ENCODE measurements at places on chromosomes 5 and 9.

- no peak for DNase-seq
Observed at GRCh38 chr5:87732875-87733768, 320.4 kb upstream of the CCNH start.

DNA sequence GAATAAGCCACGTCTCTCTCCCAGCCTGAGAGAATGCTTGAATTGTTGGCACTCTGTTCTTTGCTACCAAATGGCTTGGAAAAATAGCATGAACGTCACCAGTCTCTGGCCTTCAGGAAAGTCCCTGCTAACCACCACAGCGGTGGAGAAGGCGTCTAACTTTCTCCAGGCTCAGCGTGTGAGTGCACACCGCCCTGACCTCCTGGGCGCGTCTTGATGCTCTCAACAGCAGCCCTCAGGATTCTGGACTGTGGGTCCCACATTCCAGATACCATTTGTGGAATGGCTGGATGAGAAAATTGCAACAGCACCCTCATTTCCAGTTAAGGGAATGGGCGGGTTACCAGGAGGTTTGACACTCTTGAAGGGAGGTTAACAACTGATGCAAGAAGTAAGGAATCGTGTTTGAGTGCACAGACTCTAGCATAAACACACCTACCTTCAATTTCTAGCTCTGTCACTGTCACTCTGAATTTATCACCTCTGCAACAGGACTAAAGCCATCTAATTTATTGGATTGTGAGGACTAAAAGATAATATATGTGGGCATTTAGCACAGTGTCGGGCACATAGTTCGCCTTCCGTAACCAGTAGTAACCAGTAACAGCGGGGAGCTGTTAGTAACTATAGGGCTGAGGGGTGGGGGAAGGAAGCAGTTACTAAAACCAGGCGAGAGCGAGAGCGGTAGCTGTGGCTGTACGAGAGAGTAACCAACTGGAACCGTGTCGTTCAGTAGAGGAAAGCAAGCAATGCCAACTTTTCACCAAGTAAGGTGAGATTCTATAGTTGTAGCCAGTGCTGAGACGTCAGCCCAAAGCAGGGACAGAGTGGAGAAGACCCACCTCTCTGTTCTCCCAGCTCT, 807 bp upstream of the PLGRKT start:
- no peak for DNase-seq

DNA sequence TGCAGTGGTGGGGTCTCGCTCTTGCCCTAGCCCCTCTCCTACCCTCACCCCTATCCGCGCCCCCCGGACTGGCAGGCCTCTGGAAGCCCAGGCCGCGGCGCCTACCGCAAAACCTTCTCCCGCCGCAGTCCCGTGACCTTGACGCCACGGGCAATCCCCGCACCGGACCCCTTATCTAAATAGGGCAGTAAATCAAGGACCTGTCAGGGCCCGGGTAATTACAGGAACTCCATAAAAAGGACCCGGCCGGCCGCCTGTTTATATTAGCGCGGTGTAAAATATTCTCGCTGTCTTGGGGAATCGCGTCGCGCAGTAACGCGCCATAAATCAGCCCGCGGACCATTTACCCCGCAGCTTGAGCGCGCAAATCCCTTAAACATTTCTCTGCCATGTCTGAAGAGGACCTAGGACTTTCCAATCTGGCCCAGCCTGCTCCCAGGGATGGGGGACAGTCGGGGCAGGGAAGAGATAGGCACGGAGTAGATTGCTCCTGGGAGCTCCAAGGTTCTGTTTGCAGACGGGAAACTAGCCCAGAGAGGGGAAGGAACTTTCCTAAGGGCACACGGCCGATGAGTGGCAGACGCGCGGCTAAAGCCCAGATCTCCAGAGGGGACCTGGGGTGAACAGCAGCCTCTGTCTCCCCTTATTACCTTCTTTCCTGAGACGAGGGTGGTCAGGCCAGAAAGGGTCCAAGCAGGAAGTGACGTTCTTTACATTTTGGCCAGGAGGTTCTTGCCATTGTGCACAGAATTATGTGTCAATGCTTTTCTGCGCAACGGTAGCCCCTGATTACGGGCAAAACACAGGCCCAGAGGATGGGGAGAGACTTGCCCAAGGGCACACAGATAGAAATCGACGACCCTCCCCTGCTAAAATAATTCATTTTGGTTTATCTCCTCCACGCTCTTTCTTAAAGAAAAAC, 4.8 kb upstream of the HAND1 start:
- no peak for DNase-seq

DNA sequence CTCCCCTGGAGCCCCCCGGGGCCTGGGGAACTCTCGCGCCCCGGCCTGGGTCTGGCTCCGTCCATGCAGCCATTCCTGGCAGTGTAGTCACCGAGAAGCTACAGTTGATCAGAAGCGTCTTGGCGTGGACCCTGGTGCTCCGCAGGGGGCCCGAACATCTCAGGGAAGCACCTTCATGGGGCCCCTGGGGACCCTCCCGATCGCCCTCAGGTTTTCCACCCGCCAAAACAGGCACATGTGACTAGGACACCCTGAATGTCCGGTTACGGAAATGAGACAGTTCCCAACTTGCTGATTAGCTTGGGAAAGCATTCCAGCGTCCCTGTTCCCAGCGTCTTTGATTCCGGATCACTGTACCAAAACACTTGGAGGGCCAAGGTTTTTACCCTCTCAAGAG, 472 bp downstream of the FBXO4 start:
- no peak for DNase-seq

GRCh38 chr9:134717924-134718645, 76.5 kb downstream of the COL5A1 start:
- no peak for DNase-seq

DNA sequence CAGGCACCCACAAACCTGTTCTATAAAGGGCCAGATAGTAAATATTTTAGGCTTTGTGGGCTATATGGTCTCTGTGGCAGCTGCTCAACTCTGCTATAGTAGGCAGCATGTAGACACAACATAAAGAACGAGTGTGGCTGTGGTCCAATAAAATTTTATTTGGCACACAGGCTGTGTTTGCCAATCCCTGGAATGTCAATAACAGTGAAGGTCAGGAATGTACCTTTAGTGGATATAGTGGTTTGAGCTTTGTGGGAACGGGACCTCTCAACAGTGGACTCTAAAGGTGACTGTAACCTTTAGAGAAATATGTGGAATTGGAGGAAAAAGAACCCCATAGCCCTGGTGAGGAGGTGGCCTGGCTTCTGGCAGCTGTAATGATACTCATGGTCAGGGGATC, 145.2 kb downstream of the MAST4 start:
- no peak for DNase-seq

- no peak for DNase-seq
Observed at GRCh38 chr5:52173133-52173532, 614.6 kb upstream of the ITGA1 start.

DNA sequence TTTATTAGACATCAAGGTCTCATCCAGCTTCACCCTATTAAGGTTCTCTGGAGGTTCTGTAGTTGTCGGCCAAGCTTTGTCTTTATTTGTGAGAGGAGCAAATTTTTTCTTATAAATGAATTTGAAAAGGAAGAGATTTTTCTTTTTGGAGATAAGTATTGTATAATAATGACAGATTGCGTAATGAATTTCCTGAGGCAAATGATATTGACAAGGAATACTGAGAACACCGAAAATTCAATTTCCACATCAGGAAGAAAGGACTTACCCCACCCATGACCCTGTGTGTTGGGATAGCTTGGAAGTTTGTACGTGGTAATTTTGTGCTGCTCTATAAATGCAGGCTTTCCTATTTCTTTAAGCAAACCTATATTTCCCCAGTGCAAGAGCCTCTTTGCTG, 53.5 kb downstream of the MAMDC2 start:
- no peak for DNase-seq

GRCh38 chr9:101027733-101028345, 688 bp upstream of the PLPPR1 start:
- no peak for DNase-seq

DNA sequence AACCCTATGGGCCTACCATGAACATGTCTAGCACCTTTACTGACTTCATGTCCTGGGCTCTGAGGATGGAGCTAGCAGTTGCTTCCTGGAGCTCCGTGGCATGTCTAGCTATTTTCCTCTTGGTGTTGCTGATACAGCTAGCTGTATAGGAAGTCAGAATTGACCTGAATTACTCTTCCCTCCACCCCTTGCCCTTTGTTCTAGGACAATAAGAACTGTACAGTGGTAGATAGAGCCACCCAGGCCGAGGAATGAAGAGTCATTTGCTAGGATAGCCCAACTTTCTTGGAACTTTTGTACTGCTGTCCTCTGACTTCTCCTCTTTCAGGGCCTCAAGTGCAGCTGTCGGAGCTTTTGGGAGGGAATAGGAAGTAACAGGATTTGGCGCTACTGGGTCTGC, 109.9 kb upstream of the RUSC2 start:
- no peak for DNase-seq

- DNase-seq, result no peak
Observed at GRCh38 chr9:131873891-131874440, 134.1 kb upstream of the RAPGEF1 start.

GRCh38 chr9:82895822-82896110, 167.2 kb downstream of the RASEF start:
- no peak for DNase-seq

- DNase-seq, result no peak
Observed at GRCh38 chr5:168747987-168748777, 169.0 kb upstream of the PANK3 start.

GRCh38 chr5:956941-957747, 51.5 kb upstream of the NKD2 start:
- DNase-seq, result peak; percentile 52

- peak; percentile 18 for DNase-seq
Observed at GRCh38 chr9:92247296-92247695, 46.2 kb downstream of the IARS1 start.

DNA sequence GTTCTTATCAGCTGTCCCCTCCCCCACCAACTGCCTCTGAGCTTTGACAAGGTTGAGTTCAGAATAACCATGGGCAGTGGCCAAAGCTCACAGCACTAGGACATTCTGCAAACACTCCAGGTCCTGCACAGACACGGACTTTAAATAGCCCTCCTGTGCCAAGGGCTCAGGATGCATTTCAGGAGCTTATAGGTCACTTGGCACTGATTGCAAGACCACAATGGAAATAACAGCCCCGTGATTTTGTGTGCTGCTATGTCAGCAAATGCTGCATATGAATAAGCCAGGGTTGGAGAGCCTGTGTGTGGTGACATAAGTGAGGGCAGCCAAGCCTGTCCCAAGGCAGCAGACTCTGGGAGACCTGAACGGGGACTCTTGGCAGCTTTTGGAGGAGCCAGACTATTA, 150.7 kb downstream of the DMRT2 start:
- peak; percentile 45 for DNase-seq
